ENCODE measurements at places on chromosomes 16 and 17. TPM values are rescaled to one million over a fixed set of nuclear protein-coding genes. Genes with fewer than 3 reads are reported as not detected.

CPHXL2 gene
- total RNA-seq, result not detected

GRCh38 chr16:27852681-27853080, 210.8 kb downstream of the GSG1L start:
- no peak for DNase-seq

RGS11 gene
- 15.3 TPM for total RNA-seq

GRCh38 chr17:1533661-1534325, 17.4 kb upstream of the INPP5K start:
- peak; percentile 15 for DNase-seq

- no peak for DNase-seq
Measured at GRCh38 chr16:80080287-80080851, 460.4 kb upstream of the DYNLRB2 start.

DNA sequence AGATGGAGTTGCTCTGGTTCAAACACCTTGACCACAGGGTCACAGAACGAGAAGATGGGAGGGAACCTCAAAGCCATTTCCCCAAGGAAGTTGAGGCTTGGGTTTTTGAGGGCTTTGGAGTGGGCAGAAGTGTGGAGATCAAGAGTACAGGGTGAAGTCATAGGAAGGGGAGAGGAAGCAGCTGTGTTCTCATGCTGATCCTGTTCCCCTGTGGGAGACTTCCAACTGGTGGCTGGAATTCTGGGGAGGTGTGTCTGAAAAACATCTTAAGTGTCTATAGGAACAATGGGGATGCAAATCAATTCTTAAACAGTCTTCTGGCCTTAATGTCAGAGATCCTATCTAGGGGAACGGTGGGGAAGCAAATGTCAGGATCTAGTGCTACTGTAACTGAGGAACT, 38.8 kb upstream of the HSBP1 start:
- DNase-seq, result no peak

OR1F1 gene
- not detected for total RNA-seq

DNA sequence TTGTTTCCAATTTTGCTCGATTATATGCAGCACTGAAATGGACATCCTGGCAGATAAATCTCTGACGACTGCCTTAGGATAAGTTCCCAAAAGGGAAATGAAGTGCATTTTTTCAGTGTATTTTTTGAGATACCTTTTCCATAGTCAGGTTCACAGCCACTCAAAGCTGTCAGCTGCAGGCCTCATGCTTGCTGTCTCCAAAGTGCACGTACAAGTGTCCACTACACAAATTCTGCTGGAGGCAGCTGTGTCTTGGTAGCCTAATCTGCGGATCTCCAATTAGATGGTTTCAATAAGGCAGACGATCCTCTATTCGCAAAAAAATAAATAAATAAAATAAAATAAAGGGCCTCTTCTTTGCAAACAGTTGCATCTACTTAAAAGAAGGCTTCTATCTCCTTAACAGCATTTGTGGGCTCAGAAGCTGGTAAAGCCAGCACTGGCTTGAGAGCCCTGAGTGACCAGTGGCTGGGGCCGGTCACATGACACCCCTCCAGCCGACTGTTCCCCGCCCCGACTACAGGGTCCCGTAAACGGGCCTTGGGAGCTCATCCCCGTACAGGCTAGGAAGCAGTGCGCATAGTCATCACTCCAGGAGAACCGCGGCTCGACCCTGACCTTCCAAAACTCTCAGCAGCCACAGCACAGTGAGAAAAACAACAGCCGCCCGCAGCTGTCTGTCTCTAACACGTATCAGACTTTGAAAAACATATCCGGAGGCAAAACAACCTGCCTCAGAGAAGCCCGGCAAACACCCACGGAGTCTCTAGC, 18.8 kb downstream of the RPH3AL start:
- peak; percentile 87 for DNase-seq

DNA sequence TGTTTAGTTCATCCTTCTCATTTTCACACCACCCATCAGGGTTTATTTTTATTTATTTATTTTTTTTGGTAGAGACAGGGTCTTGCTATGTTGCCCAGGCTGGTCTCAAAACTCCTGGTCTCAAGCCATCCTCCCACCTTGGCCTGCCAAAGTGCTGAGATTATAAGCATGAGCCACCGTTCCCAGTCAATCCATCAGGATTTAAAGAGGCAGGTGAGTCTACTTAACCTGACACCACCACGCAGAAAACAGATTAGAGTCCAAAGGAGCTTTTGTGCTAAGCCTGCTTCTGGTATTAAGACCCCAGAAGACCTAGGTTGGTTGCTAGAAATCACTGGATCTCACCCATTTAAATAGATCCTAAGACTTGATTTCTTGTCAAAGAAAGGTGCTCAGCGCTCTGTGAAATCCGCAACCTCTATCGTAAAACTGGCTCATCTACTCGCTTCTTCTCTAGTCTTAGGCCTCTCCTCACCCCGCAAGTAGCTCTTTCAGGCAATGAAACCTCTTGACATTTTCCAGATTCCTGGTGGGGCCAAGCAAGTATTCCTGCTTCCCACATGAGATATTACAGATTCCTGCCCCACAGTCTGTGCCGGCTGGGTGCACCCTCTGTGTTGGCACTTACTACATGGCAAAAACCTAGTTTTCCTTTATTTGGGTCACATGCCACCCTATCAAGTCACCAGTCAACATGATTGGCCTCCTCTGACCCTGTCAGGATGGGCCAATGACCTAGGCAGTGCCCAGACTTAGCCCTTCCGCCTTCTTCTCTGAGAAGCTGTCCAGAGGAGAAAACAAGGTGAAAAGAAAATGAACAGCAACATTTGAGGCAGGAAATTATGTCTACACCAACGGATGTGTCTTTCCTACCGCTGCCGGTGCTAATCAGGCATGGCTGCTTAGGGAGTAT, 9.0 kb downstream of the PITPNA start:
- no peak for DNase-seq

GRCh38 chr17:36665417-36665816, 64.0 kb downstream of the MRM1 start:
- no peak for DNase-seq

- DNase-seq, result no peak
Measured at GRCh38 chr16:66578651-66579531, at the start of gene CMTM2. CMTM2 (plus strand) TSS chr16:66579463; CDS start chr16:66579608, 145 bp downstream.

DNA sequence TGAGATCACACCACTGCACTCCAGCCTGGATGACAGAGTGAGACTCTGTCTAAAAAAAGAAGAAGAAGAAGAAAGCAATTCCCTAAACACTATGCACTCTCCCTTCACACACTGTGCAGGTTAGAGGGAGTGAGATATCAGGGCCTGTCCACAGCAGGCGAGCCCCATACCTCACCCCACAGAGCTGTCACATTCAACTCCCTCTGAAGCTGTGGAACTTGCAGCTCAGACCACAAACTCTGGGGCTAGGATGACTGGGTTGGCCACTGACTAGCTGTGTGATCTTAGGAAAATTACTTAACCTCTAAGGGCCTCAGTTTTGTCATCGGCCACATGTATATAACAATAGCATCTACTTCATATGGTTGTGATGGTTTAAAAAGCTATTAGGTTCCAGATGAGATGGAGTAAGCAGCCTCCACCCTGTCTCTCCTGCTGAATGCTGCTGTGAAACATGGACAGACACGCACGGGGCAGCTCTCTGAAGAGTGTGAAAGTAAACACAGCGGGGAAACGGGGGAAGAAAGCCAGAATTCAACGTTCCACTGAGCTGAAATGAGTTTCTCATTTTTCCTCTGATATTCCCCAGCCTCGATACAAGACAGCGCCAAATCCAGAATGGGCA, 13.6 kb upstream of the PYY start:
- no peak for DNase-seq

- no peak for DNase-seq
Measured at GRCh38 chr17:962670-963069, 16.9 kb downstream of the NXN start.

DNA sequence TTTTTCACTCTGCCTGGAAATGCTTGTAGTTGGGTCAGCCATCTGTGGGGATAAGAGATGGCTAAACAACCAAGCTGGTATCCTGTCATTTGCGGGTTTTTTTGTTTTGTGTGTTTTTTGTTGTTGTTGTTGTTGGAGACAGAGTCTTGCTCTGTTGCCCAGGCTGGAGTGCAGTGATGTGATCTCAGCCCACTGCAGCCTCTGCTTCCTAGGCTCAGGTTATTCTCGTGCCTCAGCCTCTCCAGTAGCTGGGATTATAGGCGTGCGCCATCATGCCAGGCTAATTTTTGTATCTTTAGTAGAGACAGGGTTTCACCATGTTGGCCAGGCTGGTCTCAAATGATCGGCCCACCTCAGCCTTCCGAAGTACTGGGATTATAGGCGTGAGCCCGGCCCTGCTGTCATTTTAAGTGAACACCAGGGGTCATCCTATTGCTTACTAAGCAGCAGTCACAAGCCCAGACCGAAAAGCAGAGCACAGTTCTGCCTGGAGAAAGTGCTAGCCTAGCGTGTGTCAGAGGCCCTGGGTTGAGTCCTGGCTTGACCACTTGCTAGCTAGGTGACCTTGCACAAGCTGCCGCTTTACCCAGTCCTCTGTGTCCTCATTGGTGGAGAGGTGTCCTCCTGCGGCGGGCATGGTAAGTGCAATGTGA, 4.6 kb downstream of the SMCR8 start:
- no peak for DNase-seq

GRCh38 chr17:41467561-41467960, 375 bp upstream of the KRT32 start:
- no peak for DNase-seq

DNA sequence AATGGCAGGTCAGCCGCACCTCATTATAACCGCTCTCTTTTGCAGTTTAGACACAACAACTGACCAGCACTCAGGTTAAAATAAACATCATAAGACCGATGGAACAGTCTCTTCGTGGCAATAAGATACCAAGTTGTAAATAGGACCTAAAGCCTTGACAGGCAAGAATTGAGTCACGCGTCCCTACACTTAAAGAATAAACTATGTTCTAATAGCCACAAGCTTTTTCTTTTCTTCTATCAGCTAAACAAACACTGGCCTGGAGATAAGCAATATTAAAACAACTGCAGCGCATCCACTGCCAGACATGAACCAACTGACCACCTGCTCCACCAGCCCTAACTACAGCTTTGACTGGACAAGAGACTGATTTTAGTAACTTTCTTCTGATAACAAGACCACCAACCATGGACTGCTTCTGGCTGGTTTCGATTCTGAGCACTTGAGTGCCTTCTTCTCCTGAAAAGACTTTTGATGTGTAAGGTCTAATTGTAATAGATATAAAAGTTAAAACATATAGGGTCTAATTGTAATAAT, 17.5 kb downstream of the SLFN12L start:
- DNase-seq, result no peak

- DNase-seq, result no peak
Measured at GRCh38 chr16:59596693-59597092, 862.6 kb upstream of the GOT2 start.

NOMO2 gene
- 163 TPM for total RNA-seq

DNA sequence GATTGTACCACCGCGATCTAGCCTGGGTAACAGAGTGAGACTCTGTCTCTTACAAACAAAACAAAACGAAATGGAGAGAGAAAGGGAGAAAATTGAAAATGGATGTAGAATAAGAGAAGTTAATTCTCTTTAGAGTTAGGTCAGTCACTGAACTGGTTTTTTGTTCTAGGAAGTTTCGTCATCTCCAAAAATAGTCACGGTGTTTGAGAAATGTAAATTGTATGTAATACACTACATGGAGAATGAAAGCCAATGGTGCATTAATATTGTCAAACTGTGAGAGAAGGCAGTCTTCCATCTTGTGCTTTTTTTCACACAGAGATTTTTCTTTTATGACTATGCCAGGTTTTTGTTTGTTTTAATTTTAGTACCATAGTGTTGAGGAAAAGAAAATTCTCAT, 145.9 kb downstream of the BCAS3 start:
- no peak for DNase-seq

DNA sequence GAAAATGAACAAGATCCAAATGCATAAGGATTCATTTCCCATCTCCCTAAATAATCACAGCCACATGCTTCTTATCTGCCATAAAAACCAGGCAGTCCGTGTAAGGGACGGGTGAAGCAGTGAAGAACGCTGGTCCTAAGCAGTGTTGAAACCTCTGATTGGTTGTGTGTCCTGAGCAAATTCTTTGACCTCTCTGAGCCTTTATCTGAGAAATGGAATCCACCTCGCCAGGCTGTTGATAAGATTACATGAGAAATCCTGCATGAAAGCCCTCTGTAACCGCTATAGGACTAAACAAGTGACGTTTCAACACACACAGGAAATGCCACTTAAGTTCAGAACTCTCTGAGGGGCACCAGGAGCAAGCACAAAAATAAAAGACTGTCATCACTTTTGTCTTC, 26.8 kb downstream of the GAS7 start:
- DNase-seq, result no peak

DNA sequence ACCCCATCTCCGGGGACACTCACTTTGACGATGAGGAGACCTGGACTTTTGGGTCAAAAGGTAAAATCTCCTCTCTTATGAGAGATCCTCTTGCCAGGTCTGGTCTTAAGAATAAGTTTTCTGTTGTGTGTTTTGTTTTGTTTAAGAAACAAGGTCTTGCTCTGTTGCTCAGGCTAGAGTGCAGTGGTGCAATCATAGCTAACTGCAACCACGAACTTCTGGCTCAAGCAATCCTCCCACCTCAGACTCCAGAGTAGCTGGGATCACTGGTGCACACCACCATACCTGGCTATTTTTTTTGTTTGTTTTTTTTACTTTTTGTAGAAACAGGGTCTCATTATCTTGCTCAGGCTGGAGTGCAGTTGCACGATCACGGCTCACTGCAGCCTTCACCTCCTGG, 4.1 kb downstream of the MMP25 start:
- DNase-seq, result no peak

RAB37 gene
- 3.2 TPM for total RNA-seq

DNA sequence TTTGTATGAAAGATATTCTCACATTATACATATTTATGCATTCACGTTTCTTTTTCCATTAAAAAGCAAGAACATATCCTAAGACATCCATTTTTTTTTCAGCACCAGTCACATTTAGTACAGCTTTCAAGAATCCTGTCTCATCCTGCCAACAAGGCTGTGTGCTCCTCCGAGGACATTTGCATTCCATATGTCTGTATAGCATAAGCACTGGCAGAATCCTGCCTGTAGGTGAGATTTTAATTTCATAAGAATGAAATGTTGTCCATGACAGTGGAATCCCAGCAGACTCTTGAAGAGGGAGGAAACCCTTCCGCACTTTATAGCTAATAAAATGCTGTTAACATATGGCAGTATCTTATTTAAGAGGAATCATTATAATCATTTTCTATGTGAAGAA, 2.9 kb upstream of the PMP22 start:
- DNase-seq, result no peak

DNA sequence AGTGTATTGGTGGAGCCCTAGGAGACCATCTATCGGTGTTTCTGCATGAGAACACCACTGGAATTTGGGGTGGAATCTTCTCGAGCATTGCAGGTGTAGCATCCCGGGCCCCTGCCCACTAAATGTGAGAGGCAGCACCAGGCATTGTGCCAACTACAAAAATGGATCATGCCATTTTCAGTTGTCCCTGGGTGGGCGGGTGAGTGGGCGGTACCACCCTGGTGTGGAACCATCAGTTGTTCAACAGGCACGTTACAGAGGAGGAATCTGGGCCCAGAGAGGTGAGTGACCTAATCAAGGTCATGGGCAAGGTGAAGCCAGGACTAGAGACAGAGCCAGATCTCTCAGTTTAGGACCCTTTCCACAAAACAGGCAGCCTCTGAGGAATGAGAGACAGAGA, 8.8 kb downstream of the PIPOX start:
- DNase-seq, result no peak

IL21R gene
- 0.63 TPM for total RNA-seq

MYH11 gene
- 75.8 TPM for total RNA-seq

- DNase-seq, result peak; percentile 77
Measured at GRCh38 chr17:17837966-17838962, 1.5 kb upstream of the SREBF1 start.

Data from left cardiac atrium (tissue), 4 donors.